Adipose tissue (tissue), 3 donors: ENCODE measurements at places on chromosomes 6 and 20. TPM values are rescaled to one million over a fixed set of nuclear protein-coding genes. Genes with fewer than 3 reads are reported as not detected.

The TFAP2A gene
- 0.56 TPM for polyA plus RNA-seq

The CLVS2 gene
- polyA plus RNA-seq, result not detected

The ECT2L gene
- polyA plus RNA-seq, result 0.01 TPM

The LPA gene
- 0.10 TPM for polyA plus RNA-seq
